ENCODE measurements at places on chromosomes 16 and 17. TPM values are rescaled to one million over a fixed set of nuclear protein-coding genes. Genes with fewer than 3 reads are reported as not detected.

CBX8 gene
- 6.6 TPM for total RNA-seq

DNA sequence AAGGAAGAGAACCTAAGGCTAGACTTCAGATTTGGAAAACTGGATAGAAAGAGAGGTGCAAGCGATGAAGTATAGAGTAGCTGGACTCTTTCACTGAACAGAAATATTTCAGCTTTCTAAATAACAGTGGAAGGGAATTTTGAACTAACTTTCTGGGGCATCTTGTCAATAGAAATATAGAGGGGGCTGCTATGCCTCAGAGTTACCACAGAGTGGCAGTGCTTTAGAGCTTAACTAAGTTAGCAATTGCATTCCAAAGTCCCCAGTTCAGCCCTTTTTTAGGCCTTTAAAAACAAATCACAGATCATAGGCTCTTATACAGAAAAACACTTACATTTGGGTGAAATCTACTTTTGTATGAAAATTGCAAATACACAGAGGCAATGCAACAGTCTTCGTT is 154.2 kb upstream of the CDH8 start:
- H3K27ac ChIP-seq = no peak overlapping the region
- no peaks in the 10 kb centered on the region for H3K36me3 ChIP-seq
- no peaks in the 10 kb centered on the region for H3K4me1 ChIP-seq
- no peak for DNase-seq
- H3K27me3 ChIP-seq = no peaks in the 10 kb centered on the region
- H3K4me3 ChIP-seq = no peak overlapping the region

- no peak overlapping the region for H3K4me3 ChIP-seq
- no peaks in the 10 kb centered on the region for H3K4me1 ChIP-seq
- DNase-seq = no peak
Observed at GRCh38 chr16:80318107-80318506, 222.7 kb upstream of the DYNLRB2 start.

DNA sequence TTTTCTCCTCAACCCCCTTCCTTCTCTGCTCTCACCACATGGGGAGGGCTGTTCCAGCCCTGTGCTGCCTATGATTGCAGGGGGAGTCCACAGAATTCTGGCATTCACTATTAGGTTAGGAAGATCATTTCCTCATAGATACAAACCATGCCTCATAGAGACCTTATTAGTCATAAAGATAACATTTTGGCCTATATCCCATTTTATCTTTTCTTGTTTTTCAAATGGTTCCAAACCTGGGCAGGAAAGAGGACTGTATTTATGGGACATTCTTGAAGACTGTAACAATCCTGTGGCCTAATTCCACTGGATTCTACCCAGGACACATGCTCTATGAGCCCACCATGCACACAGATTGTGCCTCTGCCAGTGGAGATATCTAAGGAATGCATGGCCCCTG is 51.7 kb downstream of the ASIC2 start:
- no peaks in the 10 kb centered on the region for H3K27me3 ChIP-seq
- H3K36me3 ChIP-seq = no peaks in the 10 kb centered on the region
- H3K27ac ChIP-seq = no peak overlapping the region
- H3K4me1 ChIP-seq = no peaks in the 10 kb centered on the region
- DNase-seq = no peak
- H3K4me3 ChIP-seq = no peak overlapping the region

DNA sequence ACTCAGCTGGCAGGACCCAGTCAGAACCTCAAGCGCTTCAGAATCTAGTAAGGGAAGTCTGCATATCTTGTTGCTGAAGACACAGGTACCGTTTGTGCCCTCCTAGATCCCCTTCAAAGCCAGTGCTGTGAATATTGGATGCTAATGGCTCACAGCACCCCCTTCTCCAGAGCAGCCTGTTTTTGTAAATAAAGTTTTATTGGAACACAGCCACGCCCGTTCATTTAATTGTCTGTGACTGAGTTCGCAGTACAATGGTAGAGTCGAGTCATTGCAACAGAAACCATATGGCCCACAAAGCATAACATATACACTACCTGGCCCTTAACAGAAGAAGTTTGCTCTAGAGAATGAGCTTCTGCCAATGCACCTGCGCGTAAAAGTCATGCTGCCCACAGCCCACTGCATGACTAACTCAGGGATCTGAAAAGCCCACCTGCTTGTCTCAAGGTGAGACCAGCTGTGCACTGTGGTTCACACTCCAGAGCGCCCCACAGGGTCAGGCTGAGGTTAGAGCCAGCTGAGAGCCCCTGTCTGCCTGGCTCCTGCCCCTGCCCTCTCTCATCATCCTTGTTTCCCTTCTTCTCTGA is 48.8 kb downstream of the AIPL1 start:
- H3K27me3 ChIP-seq = peaks cover 3% of the 10 kb centered on the region
- no peak overlapping the region for H3K4me3 ChIP-seq
- no peak for DNase-seq
- no peaks in the 10 kb centered on the region for H3K4me1 ChIP-seq
- no peaks in the 10 kb centered on the region for H3K36me3 ChIP-seq
- H3K27ac ChIP-seq = no peak overlapping the region
